ENCODE measurements at places on chromosomes 3 and 15.

- peak; percentile 94 for DNase-seq
These were observed 54.8 kb upstream of the SPESP1 start for GRCh38 chr15:68875377-68876116.

DNA sequence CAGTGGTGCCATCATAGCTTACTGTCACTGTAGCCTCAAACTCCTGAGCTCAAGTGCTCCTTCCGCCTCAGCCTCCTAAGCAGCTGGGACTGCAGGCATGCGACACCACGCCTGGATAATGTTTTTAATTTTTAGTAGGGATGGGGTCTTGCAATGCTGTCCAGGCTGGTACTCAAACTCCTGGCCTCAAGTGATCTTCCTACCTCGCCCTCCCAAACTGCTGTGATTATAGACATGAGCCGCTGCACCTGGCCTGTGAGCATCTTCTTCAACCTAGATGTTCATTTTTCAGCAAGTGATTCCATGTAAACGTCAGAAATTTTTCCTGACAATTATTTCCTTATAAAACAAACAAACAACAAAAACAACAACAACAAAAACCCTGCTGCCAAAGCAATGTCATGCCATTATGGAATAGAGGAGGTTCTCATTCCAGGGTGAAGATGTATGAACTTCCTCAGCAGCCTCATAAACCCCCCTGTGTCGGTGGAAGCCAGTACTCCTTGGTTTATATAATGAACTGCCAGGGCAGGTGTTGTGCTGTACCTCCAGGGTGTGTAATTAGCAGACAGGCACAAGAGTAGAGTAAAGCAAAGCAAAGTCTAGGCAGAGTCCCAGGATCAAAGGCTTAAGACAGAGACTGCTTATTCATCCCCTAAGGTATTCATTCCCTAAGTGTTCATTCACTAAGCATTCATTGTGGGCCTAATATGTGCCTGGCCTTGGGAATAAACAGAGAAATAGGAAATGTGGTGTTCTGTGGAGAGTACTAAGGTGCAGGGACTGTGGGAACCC is 44.6 kb downstream of the NR2C2 start:
- no peak for DNase-seq

- no peak for DNase-seq
These were observed 458.4 kb upstream of the CFAP20DC start for GRCh38 chr3:59508273-59508672.

DNA sequence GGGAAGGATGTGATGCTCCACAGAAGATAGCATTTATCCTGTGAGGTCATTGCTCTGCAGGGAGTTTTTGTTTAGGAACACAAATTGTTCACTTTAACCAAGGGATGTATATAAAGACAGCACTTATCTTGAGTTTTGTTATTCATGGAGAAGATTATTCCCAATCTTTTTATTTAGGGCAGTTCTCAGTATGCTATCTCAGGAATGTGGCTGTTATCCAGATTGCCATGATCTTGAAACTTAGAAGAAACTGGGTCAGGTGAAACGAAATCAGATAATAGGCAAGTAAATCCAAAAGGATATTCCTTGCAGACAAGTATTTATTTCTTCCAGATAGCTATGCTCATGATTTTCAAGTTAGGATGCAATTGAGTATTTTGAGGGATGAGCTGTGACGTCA is 19.3 kb upstream of the TMEM42 start:
- no peak for DNase-seq

GRCh38 chr3:65716071-65716751 is 322.5 kb downstream of the MAGI1 start:
- no peak for DNase-seq

DNA sequence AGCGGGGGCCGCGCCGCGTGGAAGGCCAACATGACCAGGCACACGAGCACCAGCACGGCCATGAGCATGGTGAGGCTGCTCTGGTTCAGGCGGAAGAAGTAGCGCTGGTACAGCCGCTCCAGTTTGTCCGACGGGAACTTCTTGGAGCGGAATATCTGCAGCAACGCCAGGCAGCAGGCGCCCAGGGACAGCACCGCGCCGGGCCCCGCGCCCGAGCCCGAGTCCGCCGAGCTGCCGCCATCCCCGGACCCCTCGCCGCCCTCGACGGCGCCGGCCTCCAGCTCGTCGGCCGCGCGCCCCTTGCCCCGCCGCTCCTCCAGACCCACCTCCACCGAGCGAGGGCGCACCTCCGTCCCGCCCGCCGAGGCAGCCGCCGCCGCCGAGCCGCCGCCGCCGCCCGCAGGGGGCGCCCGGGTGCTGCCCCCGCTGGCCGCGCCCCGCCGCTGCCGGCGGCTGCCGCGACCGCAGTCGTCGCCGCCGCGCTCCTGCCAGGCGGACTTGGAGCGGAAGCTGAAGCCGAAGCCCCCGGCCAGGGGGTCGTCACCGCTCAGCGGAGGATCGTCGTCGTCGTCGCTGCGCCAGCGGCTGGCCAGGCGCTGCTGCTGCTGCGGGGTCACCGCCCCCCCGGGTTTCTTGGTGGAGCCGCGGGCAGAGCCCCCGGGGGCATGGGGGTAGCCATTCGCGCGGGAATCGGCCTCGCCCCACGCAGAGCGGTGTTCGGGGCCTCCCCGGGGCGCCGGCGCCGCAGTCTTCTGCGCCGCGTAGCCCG is 957 bp downstream of the ADCY5 start:
- no peak for DNase-seq

- DNase-seq = no peak
These were observed 54.2 kb upstream of the CGNL1 start for GRCh38 chr15:57321973-57322601.

DNA sequence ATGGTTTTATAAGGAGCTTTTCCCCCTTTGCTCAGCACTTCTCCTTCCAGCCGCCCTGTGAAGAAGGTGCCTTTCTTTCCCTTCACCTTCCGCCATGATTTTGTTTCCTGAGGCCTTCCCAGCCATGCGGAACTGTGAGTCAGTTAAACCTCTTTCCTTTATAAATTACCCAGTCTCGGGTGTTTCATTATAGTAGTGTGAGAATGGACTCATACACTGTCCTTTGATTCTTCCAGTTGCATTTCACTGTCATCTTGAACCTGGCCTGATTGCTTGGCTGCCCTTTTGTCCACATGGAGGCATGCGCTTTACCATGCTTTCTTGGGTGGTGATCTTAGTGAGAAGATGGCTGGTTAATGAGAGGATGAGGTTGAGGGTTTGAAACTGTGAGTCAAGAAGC is 23.2 kb downstream of the USP13 start:
- no peak for DNase-seq

GRCh38 chr15:75864213-75865059 is 21.2 kb downstream of the UBE2Q2 start:
- DNase-seq = no peak

DNA sequence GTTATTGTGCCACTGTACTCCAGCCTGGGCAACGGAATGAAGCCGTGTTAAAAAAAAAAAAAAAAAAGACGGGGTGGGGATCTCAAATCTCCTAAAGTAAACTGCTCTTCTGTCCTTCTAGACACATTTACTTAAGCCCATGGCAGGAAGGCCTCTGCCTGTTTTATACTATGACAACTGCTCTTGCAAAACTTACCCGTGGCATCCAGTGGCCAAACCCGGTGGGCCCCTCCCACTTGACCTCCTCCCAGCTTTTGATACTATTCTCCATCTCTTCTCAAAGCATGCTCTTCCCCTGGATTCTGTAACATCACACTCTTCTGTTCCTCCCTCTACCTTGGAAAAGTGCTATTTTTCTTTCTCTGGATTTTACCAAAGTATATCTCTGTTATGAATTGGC is 112.2 kb downstream of the RFTN1 start:
- no peak for DNase-seq

DNA sequence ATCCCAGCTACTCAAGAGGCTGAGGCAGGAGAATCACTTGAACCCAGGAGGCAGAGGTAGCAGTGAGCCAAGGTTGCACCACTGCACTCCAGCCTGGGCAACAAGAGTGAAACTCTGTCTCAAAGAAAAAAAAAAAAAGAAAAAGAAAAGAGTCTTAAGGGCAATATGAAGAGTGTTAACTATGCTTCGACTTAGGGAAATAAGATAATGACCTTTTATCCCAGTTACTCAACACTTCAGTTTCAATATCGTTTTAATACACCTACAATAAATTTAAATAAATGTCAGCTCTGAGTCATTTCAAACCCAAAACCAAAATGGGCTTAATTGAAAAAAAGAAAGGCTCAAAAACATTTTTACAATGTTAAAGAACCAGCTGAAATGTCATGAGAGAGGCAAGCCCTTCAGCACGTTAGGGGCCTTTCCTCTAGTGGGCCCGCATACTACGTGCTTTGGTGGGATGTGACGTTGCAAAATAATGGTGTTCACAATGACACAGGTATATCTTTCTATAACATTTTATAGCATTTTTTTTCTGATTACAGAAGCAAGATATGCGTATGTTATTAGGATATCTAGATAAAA is 15.3 kb downstream of the FYCO1 start:
- no peak for DNase-seq

DNA sequence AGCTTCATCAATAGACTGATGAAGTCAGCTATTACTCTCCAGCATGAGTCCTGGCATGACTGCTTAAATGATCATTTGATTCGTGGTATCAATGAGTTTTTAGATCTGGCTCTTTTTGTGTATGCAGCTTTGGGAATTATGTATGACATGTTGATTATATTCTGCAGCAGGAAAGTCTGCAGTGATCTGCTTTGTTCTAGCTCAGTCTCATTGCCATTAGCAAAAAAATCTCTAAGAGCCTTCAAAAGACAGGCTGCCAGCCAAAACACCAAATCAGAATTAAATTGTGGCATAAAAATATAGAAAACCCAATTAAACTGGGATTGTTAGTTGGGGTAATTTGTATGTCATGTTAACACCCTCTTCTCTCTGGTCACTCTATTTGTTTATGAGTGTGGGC is 1021.0 kb upstream of the SEMA6D start:
- DNase-seq = no peak

GRCh38 chr3:50582083-50582482 is 12.8 kb downstream of the HEMK1 start:
- DNase-seq = no peak

- DNase-seq = no peak
These were observed 314.1 kb downstream of the NLGN1 start for GRCh38 chr3:173711619-173712018.

DNA sequence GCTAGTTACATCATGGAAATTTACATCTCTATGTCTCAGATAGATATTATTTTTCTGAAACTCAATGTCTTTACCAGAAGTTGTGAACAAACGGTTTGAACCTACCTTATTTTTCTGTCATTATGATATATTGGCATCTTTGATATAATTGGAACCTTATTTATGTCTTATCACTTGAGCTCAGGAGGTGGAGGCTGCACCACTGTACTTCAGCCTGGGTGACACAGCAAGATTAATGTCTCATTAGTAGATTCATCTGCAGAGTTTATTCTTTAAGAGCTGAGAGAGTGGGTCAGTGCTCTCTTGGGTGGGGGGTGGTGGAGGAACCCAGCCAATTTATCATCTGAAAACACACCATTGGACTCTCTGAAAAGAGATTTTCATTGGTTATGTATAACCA is 21.4 kb downstream of the SCG3 start:
- no peak for DNase-seq

DNA sequence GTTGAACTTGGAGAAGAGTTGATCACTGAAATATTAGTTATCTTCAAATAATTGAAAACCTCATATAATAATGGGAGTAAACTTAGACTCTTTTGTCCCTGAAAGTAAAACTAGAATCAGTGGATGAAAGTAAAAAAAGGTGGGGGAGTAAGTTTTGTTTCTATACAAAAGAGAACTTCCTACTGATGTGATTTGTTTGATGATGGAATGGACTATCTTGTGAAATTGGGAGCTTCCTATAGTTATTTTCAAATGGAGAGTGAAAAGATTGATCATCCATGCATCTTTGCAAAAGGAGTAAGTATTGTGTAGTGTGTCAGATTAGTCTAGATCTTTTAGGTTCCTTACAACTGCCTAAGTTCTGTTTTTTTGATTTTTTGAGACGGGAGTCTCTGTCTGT is 28.4 kb downstream of the SPRED1 start:
- no peak for DNase-seq

DNA sequence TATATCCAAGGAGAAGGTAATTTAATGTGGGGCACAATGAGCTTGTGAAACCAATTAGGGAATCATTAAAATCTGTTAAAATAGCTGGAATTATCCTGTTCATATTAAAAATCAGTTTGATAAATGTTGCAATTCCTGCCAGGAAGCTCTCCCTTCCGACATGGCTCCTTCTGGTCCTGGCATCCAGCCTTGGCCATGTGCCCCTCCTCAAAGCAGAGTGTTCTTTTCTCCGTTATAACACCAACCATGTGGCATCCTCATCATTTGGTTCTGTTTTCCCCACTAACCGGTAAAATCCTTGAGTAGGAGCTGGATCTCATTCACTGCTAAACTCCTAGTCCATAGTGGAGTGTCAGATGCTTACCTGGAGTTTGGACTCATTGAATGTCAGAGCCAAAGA is 127.2 kb downstream of the ARNT2 start:
- DNase-seq = no peak

- no peak for DNase-seq
These were observed 839.8 kb downstream of the NTRK3 start for GRCh38 chr15:87416591-87417257.

GRCh38 chr15:96365781-96366525 is 35.5 kb downstream of the NR2F2 start:
- DNase-seq = no peak

DNA sequence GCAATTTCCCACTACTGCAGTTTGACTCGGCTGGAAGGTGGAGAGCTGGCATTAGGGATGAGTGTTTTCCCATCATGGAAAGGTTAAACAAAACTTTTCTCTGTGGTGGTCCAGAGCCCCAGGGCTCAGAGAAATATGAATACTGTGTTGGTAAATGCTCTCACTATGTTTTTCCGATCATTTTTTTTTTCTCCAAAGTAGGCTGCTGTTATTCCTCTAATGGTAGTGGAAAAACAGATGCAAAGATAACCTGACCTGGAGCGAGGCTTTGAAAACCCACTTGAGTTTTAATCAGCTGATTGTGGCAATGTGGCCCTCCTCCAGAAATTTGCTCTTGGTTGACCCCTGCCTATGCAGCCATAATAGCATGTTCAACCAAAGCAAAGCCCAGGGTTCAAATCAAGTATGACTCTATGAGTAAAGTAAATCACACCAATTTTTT is 320.8 kb upstream of the CTNNB1 start:
- DNase-seq = no peak

- peak; percentile 96 for DNase-seq
These were observed 10.0 kb downstream of the GNAI2 start for GRCh38 chr3:50245831-50246516.

DNA sequence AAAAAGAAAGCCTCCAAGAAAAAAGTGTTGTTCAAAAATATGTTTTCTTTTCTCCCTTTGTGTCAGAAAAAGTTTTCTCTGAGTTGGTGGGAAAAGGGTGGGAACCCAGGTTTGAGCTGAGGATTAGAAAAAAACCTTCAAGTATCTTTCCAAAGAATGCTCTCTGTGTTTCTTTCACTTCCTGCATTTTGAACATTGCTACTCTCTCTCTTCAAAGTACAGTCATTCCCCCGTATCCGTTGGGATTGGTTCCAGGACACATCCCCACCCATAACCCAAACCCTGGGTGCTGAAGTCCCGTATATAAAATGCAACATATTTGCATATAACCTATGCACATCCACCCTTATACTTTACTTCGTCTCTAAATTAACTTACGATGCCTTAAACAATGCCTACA is 139.6 kb downstream of the TMCO5A start:
- DNase-seq = no peak

GRCh38 chr15:62799037-62799436 is 243.5 kb upstream of the TPM1 start:
- DNase-seq = no peak
